ENCODE measurements at places on chromosomes 13 and 19. TPM values are rescaled to one million over a fixed set of nuclear protein-coding genes. Genes with fewer than 3 reads are reported as not detected.
A peak's percentile ranks its signal among the peaks of the same experiment; 100 is the strongest.

GRCh38 chr13:79439275-79439674, 33.2 kb upstream of the RBM26 start:
- no peak for DNase-seq

Gene CEACAM6
- 2.0 TPM for polyA plus RNA-seq

GRCh38 chr13:112198396-112199010, 131.6 kb downstream of the SOX1 start:
- DNase-seq: no peak

Gene SCEL
- not detected for polyA plus RNA-seq

DNA sequence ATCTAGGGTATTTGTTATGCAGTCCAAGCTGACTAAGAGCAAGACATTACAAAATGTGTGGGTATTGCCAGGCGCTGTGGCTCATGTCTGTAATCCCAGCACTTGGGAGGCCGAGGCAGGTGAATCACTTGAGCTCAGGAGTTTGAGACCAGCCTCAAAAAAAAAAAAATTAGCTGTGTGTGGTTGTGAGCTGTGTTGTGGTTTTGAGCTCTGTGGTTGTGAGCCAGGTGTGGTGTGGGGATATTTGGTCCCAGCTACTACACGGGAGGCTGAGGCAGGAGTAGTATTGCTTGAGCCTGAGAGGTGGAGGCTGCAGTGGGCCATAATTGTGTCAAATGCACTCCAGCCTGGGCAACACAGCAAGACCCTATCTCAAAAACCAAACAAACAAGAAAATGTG, 5.6 kb upstream of the KEAP1 start:
- DNase-seq: no peak

GRCh38 chr19:49447485-49448431, 3.9 kb downstream of the PIH1D1 start:
- DNase-seq: no peak

DNA sequence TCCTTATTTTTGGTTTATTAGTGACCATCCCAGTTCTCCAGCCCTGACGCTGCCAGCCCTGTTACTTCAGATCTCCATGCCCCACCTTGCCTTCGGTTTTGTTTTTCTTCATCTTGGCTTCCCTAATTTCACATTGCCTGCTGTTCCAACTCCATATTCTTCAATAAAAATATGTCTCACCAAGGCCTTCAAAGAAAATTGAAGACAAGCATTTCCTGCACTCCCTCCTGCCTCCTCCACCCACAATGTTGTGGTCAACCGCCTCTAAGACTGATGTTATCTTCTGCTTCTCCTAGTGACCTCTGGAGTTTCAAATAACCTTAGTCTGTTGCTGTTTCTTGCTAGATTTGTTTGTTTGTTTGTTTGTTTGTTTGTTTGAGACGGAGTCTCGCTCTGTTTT, 14.6 kb downstream of the PLD3 start:
- no peak for DNase-seq

Gene LRFN3
- polyA plus RNA-seq: 18.4 TPM

DNA sequence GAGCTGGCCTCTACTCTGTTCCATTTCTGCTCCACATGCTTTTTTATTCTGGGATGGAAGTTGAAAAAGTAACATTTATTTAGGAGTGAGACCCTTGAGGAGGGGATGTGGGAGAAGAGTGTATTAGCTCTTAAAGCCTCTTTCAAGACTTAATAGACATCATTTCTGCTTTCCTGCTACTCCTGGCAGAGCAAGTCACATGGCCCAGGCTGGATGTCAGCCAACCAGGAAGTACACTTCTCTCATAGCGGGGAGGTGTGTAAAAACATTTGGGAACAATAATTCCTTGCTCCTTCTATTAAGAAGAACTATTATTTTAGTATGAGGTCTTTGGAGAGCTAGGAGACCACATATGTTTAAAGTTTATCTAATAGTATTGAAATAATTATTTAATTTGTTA, 40.6 kb upstream of the FAM216B start:
- no peak for DNase-seq

- peak; percentile 10 for DNase-seq
Measured at GRCh38 chr19:58229255-58229639, 533 bp downstream of the ZNF544 start.

DNA sequence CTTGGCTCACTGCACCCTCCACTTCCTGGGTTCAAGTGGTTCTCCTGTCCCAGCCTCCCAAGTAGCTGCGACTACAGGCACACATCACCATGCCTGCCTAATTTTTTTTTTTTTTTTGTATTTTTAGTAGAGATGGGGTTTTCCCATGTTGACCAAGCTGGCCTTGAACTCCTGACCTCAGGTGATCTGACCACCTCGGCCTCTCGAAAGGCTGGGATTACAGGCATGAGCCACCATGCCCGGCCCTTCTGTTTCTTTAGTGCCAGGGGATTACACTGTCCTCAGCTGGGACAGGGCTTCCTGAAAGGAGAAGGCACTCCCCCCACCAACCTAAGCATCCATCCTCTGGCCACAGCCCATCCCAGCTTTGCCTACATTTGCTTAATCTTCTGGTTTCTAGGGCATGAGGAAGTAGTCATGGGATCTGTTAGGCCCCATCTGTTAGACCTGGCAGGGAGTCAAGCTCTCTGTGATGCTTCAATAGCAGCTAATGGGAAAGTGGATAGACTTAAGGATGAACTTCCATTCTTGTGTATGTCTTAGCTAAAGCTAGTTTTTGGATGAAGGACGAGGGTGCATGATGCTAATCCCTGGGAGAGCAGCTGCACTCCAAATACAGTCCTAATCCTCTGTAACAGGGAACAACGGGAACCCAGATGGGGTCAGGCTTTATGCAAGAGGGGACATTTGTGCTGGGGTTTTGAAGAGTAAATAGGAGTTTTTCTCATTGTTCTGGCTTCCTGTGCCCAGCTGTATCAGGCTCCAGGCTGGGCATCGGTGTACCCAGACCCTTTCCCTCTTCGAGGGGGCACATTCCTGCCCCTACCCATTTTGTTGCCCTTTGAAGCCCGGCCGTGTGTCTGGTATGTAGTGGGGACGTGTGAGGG, 2.6 kb downstream of the VAV1 start:
- DNase-seq: peak; percentile 58

Gene MEX3D
- 44.2 TPM for polyA plus RNA-seq

DNA sequence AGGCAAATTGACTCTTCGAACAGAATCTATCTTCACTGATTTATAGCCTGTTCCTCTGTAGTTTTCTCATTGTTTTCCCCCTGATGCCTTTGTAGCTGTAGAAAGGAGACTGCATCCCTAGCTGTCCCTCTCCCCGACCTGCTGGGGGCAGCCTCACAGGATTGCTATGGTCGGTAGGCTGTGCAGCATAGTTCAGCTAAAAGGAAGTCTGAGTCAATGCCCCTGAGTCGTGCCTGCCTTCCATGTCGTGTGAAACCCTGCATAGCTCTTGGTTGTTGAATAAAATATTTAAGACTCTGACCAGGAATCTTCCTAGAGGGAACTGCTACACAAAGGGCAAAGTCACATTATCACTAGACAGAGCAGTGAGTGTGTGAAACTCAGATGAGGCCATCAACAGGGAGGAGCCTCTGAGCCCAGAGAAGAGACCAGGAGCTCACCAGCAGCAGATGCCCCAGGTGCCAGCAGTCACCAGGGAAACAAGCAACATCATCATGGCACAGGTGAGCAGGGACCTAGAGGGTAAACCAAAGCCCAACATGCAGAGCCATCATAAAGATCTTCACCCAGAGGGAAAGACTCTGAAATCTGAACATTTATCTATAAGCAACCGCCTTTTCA, 108.4 kb upstream of the NBEA start:
- no peak for DNase-seq

Gene CPB2
- not detected for polyA plus RNA-seq

Gene SPRED3
- polyA plus RNA-seq: 2.6 TPM

Gene LIM2
- not detected for polyA plus RNA-seq

Gene EDDM13
- polyA plus RNA-seq: not detected

DNA sequence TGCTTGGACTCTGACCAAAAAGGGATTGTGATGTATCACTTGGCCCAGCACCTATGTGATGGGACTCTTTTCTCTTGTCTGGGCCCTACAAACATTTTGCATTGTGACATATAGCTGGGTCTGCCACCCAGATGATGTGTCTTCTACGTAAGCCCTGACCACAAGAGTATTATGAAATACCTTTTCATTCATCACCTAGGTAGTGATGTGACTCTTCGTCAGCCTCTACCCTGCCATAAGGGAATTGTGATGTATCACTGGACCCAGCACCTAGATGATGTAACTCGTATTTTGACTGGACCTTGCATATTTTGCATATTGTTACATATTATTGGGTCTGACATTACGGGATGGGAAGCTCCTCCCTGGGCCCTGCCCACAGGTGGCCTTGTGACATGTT, 29.7 kb upstream of the ZNF681 start:
- DNase-seq: no peak

Gene SWSAP1
- 1.5 TPM for polyA plus RNA-seq

Gene PRR19
- polyA plus RNA-seq: 5.9 TPM

Gene LGALS7B
- polyA plus RNA-seq: not detected

- no peak for DNase-seq
Measured at GRCh38 chr13:20398459-20398858, 127.2 kb downstream of the CRYL1 start.

GRCh38 chr13:51122868-51123566, 11.9 kb upstream of the C13orf42 start:
- DNase-seq: peak; percentile 47

Gene ZNF426
- 6.5 TPM for polyA plus RNA-seq

Gene NLRP9
- polyA plus RNA-seq: not detected

Gene FBXW9
- 10.7 TPM for polyA plus RNA-seq
